ENCODE measurements at places on chromosomes 12 and 14.

DNA sequence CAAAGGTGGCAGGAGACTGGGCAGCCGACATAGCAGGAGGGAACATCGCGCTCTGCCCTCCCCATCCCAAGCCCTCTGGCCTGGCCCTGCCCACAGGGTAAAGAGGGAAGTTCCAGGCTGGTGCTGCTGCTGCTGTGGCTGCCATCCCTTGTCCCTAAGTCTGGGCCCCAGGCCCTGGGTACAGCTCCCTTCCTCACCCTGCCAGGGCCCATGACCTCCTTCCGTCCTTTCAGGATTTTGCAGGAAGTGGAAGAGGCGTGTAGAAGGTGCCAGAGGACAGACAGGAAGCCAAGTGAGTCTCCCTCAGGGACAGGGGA lies 14.7 kb upstream of the NCOR2 start:
- DNase-seq: no peak

DNA sequence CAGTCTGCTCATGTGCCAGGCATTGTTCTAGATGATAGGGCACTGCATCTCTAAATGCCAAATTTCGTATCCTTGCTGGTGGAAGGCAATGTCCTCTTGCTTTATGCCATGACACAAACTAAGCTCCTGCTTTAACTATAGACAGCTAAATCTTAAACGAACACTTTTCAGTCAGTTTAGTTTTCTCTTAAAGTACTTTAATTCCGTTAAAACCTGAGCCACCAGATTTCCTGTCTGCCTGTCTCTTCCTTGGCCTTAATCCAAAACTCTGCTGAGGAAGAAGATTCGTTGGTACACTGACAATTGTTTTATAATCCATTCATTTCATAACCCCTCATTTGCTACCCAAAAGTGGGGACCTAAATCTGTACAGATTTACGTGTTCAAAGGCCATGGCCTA lies 194.4 kb upstream of the BCL2L14 start:
- no peak for DNase-seq

- DNase-seq: no peak
These were observed 600.2 kb downstream of the TRHDE start for GRCh38 chr12:72872238-72872887.

- DNase-seq: no peak
These were observed 74.4 kb upstream of the SYT1 start for GRCh38 chr12:78790148-78790547.

GRCh38 chr12:64392221-64392620 lies 1.7 kb upstream of the C12orf56 start:
- peak; percentile 27 for DNase-seq

Measured in HuH-7.5 (cell line).